ENCODE measurements at places on chromosomes 12 and 14.

DNA sequence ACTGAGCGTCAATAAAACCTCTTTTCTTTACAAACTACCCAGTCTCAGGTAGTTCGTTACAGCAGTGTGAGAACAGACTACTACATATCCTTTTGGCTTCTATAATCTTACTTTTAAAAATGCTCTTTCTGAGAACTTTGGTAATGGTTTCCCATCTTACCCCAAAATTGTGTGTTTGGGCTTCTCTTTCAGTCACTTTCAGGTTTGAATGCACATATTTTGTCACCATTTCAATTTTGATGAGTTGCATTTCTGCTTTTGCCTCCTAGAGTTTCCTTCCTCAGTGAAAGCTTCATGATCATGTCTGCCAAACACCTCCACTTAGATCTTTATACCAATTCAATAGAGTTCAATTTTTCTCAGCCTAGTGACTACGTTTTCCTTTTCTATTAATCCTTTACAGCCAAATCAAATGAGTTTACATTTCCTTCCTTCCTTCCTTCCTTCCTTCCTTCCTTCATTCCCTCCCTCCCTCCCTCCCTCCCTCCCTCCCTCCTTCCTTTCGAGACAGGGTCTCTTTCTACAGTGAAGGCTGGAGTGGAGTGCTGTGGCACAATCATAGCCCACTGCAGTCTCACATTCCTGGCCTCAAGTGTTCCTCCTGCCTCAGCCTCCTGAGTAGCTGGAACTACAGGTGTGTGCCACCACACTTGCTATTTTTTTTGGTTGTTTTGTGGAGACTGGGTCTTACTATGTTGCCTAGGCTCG lies 124.9 kb downstream of the BCAT1 start:
- DNase-seq: no peak

DNA sequence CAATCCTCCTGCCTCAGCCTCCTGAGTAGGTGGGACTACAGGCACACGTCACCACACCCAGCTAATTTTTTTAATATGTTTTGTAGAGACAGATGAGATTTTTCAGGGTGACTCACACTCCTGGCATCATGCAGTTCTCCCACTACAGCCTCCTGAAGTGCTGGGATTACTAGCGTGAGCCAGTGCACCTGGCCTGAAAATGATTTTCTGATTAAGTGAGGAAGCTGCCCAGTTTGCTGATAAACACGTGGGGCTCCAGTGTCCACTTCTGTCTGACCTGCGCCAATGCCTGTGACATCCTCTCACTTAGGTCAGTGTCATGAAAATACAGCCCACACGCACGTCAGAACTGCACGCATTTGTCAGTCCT lies 37.0 kb upstream of the SFSWAP start:
- peak; percentile 0 for DNase-seq

DNA sequence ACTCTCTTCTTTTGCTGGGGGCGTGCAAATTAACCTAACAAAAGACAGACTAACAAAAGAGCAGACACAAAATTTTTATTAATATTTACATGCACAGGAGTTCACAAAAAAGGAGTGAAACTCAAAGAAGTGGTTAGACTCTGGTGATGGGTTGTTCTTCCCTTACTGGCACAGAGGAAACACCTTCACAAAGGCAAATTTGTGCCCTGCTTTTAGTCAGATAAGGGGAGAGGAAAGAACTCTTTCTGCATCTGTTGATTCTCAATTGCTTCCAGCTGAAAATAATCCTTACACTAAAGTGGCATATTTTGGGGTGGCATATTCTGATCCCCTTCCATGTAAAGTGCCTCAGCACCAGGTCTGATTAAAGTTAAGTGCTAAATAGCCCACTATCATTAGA lies 190.2 kb upstream of the AMIGO2 start:
- no peak for DNase-seq

DNA sequence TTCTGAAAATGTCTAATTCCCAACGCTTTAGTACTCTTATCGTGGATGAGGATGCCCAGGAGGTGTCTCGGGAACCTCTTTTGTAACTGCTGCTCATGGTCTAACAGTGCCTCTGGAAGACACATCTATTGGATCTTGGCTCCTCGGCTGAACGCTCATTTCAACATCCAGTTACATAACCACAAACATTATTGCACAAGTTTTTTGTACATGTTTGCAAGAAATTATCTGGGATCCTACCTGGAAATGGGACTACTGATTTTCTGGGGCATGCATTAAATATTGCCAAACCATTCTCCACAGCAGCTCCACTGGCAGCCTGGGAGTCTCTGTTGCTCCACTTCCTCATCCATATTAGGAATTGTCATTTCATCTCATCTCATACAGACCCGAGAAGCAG lies 117.5 kb upstream of the EVL start:
- DNase-seq: peak; percentile 39

DNA sequence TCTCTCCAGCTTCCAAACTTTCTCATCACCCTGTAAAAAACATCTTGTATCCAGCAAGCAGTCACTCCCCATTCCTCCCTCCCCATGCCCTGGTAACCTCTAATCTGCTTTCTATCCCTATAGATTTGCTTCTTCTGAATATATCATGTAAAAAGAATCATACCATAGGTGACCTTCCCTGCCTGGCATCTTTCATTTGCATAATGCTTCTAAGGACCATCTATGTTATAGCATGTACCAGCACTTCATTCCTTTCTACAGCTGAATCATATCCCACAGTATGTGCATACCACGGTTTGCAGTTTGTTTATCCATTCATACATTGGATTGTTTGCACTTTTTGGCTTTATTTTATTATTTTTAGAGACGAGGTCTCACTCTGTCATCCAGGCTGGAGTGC lies 22.9 kb upstream of the VPS37B start:
- DNase-seq: no peak

DNA sequence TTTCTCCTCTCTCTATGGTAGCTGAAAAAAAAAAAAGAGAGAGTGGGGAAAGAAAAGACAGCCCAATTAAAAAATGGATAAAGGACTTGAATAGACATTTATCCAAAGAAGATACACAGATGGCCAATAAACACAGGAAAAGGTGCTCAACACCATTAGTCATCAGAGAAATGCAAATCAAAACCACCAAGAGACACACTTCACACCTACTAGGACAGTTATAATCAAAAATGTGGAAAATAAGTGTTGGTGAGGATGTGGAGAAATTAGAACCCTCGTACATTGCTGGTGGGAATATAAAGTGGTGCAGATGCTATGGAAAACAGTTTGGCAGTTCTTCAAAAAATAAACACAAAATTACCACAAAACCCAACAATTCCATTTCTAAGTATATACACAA lies 172.4 kb upstream of the GRIN2B start:
- no peak for DNase-seq

DNA sequence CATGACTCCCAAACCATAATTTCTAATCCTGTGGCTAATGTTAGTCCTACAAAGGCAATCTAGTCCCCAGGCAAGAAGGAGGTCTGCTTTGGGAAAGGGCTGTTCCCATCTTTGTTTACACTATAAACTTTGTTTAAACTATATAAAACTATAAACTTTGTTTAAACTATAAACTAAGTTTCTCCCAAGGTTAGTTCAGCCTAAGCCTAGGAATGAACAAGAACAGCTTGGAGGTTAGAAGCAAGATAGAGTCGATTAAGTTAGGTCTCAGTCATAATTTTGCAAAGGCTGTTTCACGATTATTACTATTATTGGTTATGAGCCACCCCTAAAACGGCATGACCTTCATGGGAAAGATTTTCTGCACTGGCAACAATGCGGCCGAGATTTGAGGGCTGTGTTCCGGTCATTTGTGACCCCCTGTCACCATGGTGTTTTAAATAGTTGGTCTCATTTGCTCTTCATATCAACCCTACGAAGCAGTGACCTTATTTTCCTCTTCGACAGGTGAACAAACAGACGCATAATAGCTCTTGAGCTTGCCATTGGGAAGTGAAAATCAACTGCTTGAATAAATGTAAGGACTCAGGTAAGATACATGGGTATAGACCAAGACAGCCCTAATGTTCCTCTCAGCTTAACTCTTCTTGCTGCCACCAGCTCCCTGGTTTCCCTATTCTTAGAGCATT lies 322.6 kb upstream of the TMEM132C start:
- DNase-seq: no peak

- peak; percentile 67 for DNase-seq
Observed at GRCh38 chr12:25957793-25958427, 572 bp upstream of the RASSF8 start.

DNA sequence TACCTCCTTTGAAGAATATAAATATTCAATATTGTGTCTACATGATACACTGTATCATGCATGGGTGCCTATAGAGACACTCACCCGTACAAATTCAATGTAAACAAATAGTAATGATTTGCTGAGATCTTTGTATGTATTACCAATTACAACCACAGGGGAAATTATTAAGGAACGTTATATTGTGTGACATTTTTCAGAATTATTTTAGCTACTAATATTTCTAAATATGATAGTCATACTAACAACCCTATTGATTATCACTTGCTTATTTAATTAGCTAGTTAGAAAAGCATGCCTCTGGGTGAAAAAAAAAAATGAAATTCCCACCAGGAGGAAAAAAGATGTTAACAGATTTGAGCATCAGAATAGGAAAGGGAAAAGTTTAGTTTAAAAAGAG lies 2.1 kb downstream of the SOX5 start:
- DNase-seq: no peak

DNA sequence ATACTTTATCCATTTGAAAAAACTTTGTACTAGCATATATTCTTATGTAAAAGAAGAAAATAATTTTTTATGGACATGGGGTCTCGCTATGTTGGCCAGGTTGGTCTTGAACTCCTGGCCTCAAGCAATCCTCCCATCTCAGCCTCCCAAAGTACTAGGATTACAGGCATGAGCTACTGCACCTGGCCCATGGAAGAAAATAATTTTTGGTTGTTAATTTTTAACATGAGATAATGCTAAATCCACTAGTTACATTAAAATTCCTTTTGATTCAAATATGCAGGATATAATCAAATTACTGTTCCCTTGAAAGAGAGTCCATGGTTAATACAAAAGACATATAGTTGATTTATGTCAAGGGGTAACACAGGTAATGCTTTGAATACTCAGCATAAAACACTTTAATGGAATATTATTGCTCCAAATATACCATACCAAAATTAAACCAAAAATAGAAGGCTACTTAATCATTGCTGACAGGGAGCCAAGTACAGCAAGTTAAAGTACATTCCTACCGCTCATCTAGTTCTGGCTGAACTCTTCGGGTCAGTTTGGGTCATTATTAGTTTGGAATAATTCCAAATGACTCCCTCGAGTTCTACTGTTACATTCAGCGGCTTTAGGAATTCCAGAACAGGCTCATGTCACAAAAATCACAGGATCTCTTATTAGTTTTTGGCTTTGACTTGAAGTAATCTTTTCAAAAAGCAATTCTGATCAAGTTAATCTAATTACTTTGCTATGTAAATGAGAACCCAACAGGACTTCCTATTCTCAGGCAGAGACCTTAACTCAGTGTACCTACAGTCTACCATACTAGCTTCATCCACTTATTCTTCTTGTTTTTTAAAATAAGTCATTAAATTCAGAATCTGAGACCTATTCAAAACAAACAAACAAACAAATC lies 6.1 kb downstream of the SOS2 start:
- peak; percentile 76 for DNase-seq

DNA sequence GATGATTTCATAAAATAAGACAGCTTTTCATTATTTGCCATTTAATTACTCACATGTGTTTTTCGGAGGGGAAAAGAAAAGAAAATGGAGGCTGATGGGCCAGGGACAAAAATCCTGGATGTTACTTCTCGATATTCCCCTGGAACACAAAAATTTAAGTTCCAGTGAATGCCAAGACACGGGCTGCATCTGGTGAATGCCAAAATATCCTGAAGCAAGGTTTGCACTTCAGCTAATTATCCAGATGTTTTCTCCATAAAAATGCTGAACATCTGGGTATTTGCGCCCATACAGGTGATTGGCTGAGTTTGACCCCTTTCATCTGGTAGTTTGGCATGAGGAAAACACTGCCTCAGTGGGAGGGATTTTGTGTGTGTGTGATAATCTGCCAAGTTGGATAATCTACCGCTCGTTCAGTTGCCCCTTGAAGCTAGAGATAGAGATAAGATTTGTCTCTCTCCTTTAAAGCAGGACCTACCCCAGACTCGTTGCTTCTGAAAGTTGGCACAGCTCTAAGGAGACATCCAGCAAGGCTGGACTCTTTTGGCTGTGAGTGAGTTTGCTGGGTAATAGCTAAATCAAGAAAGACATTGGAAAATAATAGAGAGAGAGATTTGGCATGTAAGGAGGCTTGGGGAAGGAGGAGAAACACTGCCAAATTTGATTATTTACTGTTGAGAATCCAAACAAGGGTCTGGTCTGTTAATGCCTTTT lies 390.0 kb downstream of the EGLN3 start:
- DNase-seq: no peak

DNA sequence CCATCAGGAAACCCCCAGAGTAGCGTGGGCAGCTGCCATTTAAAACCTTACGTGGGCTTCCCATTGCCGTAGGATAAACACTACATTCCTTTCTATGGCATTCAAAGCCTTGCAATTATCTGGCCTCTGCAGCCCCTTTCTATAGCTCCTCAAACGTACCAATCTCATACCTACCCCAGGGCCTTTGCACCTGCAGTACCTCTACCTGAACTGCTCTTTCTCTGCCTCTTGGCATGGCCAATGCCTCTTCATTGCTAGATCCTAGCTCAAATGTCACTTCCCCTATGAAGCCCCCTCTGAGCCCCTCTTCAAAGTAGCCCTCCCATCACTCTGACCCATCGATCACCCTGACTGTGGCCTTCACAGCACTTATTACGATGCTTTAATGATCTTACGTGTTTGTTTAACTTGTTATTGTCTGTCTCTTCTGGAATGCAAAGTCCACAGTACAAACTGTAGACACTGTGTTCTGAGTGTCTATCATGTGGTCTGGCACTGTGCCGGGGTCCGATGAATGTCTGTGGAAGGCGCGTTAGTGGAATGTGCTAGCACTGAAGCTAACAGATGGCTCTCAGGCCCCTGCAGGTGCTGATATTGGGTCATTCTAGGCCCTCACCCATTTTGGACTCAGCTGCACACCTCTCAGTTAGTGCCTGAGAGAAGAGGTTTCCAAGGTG lies 157.3 kb upstream of the NOS1 start:
- DNase-seq: no peak

- peak; percentile 37 for DNase-seq
Observed at GRCh38 chr12:54262403-54262925, 17.5 kb downstream of the CBX5 start.

DNA sequence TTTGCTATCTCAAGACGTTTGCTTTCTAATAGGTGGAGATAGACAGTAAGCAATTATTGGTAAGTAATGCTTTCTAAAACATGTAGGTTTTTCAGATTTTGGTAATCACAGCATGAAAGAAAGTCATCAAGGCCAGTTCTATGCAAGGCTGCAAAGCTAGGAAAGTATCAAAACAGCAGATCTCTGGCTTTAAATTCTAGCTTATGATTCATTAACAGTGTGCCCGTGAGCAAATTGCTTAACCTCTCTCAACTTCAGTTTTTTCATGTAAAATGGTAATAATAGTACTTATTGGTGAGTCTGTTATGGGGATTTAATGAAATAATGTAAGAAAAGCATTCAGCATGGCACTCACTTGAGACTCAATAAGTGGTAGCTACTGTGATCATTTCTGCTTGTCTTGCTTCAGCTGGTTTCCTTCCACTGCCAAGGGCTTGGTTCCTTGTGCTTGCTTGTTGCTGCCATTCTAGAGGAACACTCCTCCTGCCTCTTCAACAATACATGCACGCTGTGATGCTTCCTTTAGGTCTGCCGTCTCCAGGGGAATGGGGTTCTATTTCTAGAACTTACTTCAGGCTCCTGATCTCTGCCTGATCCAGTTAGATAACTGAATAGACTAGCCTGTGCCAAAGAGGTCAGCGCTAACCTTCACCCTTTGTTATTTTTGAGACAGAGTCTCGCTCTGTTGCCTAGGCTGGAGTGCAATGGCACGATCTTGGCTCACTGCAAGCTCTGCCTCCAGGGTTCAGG lies 88.4 kb downstream of the CAND1 start:
- no peak for DNase-seq
